ENCODE measurements at places on chromosomes 13 and 19. TPM values are rescaled to one million over a fixed set of nuclear protein-coding genes. Genes with fewer than 3 reads are reported as not detected.
A peak's percentile ranks its signal among the peaks of the same experiment; 100 is the strongest.

DNA sequence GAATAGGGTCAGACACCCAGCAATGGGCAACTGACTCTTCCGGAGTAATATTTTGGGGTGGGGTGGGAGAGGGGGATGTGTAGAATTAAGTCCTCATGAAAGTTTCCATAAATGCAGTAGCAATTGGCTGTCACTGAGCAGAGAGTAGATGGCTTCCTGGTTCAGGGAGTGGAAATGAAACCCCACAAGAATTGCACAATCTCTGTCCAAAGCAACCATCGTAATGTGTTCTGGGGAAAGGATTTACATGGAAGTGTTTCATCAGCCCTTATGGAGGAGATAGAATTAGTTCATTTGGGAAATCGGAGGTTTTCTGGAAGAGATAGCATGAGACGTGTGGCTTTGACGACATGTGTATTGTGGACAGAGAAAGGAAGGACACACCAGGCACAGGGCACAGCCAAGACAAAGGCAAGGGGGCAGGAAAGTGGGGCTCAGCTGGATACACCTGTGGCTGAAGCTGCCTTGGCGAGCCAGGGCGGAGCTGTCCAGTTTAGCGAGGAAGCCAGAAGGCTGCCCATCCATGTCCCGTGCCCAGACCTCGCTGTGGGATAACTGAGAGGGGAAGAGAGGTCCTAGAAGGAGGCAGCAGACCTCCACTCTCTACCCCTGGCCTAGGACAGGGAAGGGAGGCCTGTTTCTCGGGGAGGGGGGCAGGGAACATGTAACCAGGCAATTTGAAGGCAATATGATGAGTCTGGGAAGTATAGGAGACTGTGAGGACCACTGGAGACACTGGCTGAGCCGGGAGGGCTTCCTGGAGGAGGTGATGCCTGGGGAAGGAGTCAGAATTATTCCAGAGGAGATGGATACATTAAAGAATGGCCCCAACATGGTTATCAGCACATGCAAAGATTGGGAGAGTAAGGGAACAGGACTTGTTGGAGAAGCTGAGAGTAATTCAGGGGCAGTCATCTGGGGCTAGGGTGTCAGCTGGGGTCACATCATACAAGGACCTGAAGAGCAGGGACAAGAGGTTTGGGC is 2.6 kb upstream of the CLEC4G start:
- peaks cover 5% of the 10 kb centered on the region for H3K4me1 ChIP-seq
- no peak overlapping the region for H3K27ac ChIP-seq

- H3K27me3 ChIP-seq: no peaks in the 10 kb centered on the region
- peaks cover 45% of the 10 kb centered on the region for H3K4me1 ChIP-seq
- no peak overlapping the region for H3K4me3 ChIP-seq
- DNase-seq: peak; percentile 84
- peak overlapping the region; percentile 55 for H3K27ac ChIP-seq
Observed at GRCh38 chr19:5036698-5037563, 68.0 kb downstream of the KDM4B start.

DNA sequence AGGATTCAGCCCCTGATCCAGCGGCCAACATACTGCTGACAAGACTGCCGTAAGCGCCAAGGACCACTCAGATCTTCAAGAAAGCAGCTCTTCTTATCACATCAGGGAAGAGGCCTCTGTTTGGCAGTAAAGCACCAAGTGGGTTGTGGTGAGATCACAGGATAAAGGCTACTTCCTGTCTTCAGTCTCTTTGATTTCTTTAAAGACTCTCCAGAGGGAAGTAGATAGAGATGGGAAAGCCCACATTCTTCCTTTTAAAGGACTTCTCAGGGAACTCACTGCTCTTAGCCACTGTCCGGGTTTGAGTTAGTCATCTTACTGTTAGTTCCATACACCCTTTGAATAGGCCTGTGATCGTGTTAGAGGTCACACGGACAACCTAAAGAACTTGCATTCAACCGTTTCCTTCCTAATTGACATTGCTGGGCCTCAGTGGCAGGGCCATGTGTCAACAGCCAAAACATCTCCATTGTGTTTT is 47.2 kb upstream of the POMP start:
- H3K36me3 ChIP-seq: no peaks in the 10 kb centered on the region
- no peak overlapping the region for H3K27ac ChIP-seq
- DNase-seq: no peak
- H3K4me1 ChIP-seq: no peaks in the 10 kb centered on the region
- no peak overlapping the region for H3K4me3 ChIP-seq

The IFNL1 gene
- polyA plus RNA-seq: not detected

The ZNF582 gene
- 2.0 TPM for polyA plus RNA-seq

The CRLF1 gene
- 6.8 TPM for polyA plus RNA-seq

The ZNF579 gene
- 0.69 TPM for polyA plus RNA-seq

All from sigmoid colon (tissue), 7 donors.